ENCODE measurements at places on chromosomes 2 and 18.

- peak; percentile 72 for DNase-seq
These were observed 177.1 kb downstream of the RNF144A start for GRCh38 chr2:7094231-7094741.

GRCh38 chr2:108436976-108437375 is 12.0 kb upstream of the GCC2 start:
- no peak for DNase-seq

GRCh38 chr2:5453220-5454050 is 238.7 kb upstream of the SOX11 start:
- DNase-seq = peak; percentile 80

GRCh38 chr2:224586127-224586695 is 1.0 kb upstream of the CUL3 start:
- no peak for DNase-seq

DNA sequence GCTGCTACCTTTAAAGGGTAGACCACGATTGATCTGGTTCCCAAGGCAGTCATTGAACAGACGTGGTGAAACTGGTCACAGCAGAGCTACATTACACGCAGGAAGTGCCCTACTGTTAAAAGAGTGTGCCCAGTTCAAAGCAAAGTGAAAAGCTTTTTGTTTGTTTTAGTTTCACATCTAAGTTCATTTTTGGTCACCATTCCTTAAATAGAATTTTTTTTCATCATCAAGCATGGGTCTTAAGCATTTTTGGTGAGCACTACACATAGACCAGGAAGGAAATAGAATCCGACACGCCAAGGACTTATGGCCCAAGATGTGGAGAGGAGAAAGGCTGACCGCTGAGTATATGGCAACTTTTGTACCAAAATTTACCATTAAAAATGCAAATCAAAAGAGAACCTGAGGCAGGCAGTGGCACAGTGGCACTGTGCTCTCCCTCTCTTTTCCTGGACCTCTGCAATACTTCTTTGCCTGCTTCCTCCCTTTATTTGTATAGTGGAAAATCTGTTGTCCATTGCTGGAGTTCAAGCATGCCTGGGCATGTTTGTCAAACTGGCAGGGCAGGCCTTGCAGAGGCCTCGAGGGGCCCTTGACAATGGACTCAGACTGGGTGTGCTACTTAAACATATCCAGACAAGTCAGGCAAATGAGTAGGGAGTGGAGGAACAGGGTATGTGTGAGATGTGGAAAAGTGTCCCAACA is 42.6 kb upstream of the HNRNPA3 start:
- no peak for DNase-seq

- DNase-seq = peak; percentile 22
These were observed at the start of gene SCN2A for GRCh38 chr2:165239230-165239629. TSS of gene SCN2A (plus strand) at chr2:165239414. CDS start at chr2:165295824, 56,410 bp downstream.

GRCh38 chr2:20327370-20327769 is 23.3 kb downstream of the PUM2 start:
- DNase-seq = no peak

DNA sequence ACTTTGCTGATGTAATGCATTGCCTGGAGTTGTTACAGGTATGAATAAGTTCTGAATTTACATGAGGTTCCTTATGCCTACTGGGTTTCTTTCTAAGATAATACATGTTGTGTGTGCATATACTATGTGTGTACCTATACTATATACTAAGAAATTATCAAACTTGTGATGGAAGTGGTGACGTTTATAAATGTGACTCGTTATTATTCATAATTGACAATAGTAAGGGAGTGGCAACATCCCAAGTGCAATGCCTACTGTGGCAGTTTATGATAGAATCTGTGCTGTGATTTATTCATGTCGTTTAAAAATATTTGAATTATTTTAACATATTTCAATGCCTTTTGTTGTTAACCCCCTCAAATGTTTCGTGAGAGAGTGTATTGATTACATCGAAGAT is 29.9 kb downstream of the MYOM1 start:
- DNase-seq = no peak

GRCh38 chr18:79383388-79384056 is 12.2 kb upstream of the NFATC1 start:
- DNase-seq = no peak

- peak; percentile 8 for DNase-seq
These were observed 131.2 kb upstream of the TTC39C start for GRCh38 chr18:23883277-23883790.

DNA sequence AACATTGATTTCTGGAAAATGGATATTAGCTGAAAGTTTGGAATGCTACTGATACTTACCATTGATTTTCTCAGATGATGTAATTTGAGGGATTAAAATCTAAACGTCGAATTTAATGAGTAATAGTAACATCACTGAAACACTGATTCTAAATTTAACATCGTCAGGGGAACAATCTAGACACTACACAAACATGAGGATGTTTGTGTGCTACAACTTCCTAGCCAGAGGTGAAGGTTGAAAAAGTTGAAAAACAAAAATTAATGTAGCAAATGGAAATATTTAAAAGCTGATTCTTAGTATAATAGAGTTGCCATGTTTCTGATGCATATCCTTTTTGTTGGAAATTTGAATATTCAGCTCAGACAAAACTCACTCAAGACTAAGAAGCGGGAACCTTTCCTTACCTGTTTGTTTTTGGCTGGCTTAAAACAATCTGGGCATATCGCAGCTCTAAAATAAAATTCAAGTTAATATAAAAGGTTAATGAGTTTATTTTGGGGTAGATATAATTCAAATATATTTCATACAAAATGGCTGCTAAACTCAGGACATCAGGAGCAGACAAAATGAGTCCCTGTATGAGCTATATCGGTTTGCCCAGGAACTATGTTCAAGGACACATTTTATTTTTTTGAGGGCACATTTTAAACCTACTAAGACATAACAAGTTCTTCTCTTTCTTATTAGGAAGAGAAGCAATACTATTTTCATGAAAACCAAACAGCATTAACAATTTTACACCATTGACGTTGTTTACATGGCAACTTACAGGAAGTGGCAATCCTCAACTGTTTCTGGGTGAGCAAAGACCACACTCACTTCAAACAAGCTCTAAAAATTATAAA is 52.6 kb upstream of the PEX13 start:
- DNase-seq = no peak

- no peak for DNase-seq
These were observed 86.2 kb downstream of the MIB1 start for GRCh38 chr18:21826641-21827302.

DNA sequence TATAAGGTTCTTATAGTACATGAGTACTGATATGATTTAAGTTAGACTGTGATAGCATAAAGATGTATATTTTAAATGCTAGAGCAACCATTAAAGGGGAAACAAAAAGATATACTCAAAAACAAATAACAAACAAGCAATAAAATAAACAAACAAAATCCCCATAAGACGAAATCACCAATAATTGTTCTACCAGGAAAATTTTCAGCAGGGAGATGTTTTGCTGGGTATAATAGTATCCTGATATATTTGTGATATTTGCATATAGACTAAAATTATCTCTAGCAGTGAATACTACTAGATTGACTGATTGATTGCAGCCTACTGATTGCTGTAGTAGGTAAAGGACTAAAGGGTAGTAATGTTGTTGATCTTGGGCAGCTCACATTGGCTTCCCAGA is 177.4 kb downstream of the TMEM182 start:
- no peak for DNase-seq

DNA sequence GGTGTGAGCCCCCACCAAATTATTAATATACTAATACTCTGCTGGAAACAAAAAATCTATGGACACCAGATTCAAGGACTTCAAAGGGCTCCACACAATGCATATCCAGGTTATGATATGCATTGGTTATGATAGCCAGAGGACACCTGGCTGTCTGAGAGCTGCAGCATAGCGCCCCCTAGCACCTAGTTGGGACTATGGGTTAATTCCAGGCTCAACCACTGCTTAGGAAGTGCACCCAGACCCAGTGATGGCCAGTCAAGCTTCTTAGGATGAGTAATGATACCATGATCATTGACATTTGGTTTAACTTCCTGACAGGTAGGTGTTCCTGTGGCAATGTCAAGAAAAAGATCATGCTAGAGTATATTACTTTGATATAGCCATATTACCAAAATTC is 3.8 kb upstream of the FRZB start:
- no peak for DNase-seq

Data from fibroblast of skin of right biceps (primary cell).